ENCODE measurements at places on chromosomes 6 and 20.

DNA sequence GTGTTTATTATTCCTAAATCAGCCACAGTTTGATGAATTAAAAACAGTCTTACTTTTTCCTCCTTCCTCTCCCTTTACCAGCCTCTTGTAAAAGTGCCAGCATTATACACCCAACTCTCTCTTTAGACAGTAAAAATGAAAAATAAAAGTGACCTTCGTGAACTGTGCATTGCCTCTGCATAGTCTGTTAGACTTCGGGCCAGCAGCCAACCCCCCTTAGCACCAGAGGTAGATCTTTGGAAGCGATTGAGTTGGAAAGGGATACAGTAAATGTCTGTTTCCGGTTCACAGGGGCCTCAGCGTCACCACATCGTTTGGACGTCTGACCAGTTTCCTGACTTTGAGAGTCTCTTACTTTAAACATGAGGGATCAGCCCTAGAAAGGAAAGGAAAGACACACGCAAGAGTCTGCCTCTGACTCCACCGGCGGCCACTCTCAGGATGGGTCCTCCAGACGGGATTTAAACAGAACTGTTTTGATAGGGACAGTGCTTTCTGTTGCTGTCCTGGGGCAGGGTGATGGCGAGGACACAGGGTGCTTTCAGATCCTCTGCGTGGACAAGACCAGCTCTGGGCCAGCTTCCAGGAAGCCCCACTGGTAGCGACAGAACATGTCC, 206.6 kb upstream of the PREP start:
- no peak for DNase-seq

DNA sequence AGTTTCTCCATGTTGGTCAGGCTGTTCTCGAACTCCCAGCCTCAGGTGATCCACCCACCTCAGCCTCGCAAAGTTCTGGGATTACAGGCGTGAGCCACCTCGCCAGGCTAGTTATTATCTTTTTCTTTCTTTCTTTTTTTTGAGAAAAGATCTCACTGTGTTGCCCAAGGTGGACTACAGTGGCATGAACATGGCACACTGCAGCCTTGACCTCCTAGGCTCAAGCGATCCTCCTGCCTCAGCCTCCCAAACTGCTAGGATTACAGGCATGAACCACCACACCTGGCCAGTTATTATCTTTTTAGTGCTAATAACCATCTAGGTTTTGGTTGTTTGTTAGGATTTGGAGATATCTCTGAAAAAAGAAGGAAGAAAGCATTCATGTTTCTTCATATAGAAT, 35.8 kb upstream of the ZNF217 start:
- DNase-seq: no peak

DNA sequence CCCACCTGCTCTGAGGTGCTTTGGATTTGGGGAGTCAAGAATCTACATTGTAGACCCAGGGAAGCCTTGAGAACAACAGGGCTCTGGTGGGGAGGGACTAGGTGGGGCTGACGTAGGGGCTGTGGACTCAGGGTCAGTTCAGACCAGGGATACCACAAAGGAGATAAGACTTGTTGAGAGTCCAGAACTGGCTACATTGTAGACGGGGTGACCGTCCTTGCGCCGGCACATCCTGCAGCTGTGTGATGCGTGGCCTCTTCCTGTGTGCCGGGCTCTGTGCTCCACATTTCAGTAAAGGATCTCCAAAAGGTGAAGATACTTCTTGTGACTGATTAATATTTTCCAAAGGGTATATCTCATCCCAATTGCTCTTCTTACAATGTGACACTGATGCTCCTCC, 9.8 kb upstream of the TLDC2 start:
- DNase-seq: no peak

DNA sequence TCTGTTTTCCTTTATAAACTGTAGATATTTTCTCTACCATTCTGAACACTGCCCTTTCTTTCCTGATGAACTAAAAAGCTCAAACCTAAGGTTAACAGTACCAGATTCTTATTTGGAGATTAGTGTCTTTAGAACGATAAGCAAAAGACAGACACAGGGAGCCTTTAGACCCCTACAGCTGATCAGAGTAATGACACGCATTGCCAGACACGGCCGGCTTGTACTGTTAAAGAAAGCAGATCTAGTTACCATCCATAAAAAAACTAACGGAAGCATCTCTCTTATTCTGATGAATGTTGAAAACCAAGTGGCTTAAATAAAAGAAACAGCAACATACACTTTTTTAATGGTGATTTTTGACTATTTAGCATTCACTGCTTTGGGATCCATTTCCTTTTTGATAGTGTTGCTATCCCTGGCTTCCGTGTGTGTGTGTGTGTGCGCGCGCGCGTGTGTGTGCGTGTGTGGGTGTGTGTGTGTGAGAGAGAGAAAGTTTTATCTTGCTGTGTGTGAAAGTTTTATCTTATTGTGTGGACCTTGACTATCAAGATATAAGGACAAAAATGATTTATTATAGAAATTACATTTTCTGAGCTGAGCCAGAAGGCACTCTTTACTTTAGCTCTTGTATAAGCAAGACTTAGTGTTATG, 95.6 kb upstream of the SLC35B3 start:
- no peak for DNase-seq

GRCh38 chr6:85516168-85516567, 66.3 kb downstream of the NT5E start:
- DNase-seq: no peak

- DNase-seq: no peak
Observed at GRCh38 chr6:78607189-78607588, 260.2 kb upstream of the IRAK1BP1 start.

DNA sequence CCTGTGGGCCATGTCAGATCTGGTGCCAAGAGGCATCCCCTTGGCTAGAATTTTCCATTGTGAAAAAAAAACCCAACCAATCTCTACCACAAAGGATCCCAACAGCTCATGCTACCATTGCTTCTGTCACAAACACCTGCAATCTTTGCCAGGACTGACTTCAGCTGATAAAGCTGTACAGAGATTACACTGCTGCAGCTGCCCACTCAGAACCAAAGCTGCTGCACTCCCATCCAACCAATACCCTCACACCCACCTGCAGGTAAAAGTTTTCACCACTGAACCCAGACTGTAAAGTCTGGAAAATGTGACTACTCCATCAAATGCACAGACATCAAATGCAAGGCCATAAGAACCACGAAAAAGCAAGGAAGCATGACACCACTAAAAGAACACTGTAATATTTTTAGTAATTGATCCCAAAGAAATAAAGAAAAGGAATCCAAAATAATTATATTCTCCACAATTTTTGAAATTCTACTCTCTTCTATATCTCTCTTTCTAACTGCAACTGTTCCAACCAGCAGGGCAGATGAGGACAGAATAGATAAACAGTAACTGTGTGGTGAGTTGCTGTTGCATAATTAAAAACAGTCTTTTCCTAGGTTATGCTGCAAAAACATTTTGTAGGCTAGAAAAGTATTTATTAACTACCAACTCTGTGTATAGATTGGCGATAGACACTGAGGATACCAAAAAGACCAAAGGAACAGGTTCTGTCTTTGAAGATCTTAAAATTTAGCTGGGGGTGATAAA, 128.0 kb upstream of the MCHR2 start:
- DNase-seq: no peak

DNA sequence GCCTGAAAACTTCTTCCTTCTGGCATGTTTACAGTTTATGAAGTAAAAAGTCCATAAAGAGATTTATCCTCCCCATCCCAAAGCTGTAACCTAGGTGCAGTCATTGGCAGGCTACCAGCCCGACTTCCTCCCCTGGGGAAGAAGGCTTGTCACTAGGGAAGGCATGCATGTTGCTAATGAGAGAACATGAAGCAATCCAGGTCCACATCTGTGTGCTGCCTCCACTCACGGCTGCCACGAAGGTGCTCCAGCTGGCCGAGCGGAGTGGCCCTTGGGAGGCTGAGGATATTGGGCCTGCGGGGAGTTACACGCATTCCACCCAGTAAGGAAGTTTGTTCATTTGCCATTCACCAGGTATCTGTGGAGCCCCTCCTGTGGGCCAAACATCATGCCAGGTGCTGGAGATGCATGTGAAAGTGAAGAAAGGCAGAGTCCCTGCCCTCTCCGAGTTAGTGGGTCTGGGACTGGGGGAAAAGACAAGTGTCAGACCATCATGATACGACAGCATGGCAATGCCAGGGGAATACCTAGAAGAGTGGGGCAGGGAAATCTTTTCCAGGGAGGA, 257.0 kb downstream of the NRN1 start:
- no peak for DNase-seq

- DNase-seq: no peak
Observed at GRCh38 chr20:6765469-6766058, 1.9 kb upstream of the BMP2 start.

GRCh38 chr20:33475381-33476152, 14.3 kb upstream of the CBFA2T2 start:
- DNase-seq: no peak

DNA sequence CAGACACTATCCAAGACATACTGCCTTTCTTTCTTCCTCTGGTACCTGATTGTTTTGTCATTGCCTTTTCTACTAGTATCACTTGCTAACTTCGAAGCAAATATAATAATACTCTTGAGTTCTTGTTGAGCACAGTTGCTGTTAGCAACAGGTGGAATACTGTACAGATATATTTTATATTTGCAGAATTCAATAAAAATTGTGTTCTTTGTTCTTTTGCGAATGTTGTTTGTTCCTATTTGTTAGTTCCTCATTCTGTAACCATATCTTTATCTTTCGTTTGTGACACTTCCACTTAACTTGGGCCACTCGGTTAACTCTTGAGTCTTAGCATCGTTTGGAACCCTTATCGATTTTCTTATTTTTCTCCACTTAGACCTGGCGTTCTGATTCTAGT, 868 bp downstream of the CYB5R4 start:
- DNase-seq: no peak

GRCh38 chr6:51827580-51827979, 259.8 kb downstream of the PKHD1 start:
- DNase-seq: no peak

DNA sequence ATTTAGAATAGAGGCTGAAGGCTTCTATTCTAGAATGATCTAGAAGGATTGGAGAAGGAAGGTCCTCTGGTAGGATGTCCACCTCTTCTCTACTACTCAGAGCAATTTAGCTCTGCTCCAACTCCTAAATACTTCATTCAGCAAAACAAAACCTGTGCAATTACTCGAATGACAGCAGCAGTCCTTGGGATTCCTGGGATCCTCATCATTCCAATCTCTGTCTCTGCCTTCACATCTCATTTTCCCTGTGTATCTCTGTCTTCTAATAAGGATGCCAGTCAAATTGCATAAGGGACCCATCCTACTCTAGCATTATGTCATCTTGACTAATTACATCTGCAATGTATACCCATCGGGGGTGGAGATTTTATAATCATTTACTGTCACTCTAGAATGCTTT, 5.5 kb upstream of the AIG1 start:
- DNase-seq: no peak

- DNase-seq: no peak
Observed at GRCh38 chr6:104187616-104188015, 672.1 kb downstream of the HACE1 start.

All from activated CD8-positive, alpha-beta memory T cell treated with anti-CD3 and anti-CD28 coated beads for 24 hours (primary cell).